Endothelial cell of umbilical vein (primary cell): ENCODE measurements at places on chromosomes 4 and X.

GRCh38 chrX:36930491-36930890, 77.7 kb upstream of the FAM47C start:
- no peaks in the 10 kb centered on the region for H3K36me3 ChIP-seq
- DNase-seq, result no peak
- H3K27ac ChIP-seq, result no peak overlapping the region
- H3K27me3 ChIP-seq, result no peaks in the 10 kb centered on the region

GRCh38 chr4:124810827-124811226, 98.3 kb upstream of the ANKRD50 start:
- H3K36me3 ChIP-seq, result no peaks in the 10 kb centered on the region
- DNase-seq, result no peak
- H3K4me3 ChIP-seq, result no peak overlapping the region
- no peaks in the 10 kb centered on the region for H3K27me3 ChIP-seq
- H3K4me1 ChIP-seq, result no peaks in the 10 kb centered on the region

DNA sequence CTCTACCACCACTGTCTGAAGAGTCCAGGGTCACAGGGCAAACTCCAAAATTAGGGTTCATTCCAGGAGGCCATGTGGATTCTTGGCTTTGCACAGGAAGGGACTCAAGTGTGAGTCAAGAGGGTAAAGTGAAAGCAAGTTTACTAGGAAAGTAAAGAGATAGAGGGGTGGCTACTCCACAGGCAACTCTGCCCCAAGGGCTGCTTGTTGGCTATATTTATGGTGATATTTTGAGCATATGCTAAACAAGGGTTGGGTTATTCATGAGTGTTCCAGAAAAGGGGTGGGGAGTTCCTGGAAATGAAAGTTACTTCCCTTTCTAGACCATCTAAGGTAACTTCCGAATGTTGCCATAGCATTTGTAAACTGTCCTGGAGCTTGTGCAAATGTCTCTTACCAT, 1222.0 kb upstream of the TENM3 start:
- no peaks in the 10 kb centered on the region for H3K36me3 ChIP-seq
- no peak for DNase-seq
- no peaks in the 10 kb centered on the region for H3K4me1 ChIP-seq
- no peak overlapping the region for H3K4me3 ChIP-seq
- H3K27ac ChIP-seq, result no peak overlapping the region

- H3K27ac ChIP-seq, result no peak overlapping the region
- DNase-seq, result no peak
- no peaks in the 10 kb centered on the region for H3K36me3 ChIP-seq
- no peaks in the 10 kb centered on the region for H3K4me1 ChIP-seq
- no peak overlapping the region for H3K4me3 ChIP-seq
These were observed 3.5 kb downstream of the PNCK start for GRCh38 chrX:153669901-153670731.

DNA sequence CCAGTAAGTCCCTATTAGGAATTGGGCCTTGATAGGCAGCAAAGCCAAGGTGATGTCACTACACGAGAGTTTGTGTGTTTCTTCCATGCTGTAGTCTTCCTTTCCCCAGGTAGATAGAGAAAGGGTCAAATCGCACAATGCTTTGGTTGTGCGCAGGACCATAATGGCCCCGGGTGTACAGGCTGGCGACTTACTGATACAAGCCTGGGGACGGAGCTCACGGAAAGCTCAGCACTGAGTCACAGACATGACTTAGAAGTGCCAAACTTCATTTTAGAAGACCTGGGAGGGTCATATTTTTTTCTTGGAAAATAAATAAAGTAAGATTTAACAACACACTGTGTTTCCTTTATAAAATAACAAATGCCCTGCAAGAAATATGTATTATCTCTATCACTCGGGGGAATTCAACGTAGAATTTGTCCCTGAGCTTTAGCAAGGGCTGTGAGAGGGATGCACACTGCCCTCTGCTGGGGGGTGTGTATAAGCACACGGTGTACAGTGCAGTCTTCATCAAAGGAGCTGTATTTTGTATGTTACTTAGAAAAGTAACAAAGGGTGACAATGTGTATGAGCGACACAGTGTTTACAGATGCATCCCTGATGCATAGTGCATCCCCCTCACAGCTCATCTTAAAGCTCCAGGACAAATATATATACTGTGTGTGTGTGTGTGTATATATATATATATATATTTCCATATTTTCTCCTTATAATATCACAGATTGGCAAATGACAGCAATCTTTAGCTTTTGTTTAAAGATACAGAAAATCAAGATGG, 254.5 kb upstream of the VEGFC start:
- no peaks in the 10 kb centered on the region for H3K27me3 ChIP-seq
- H3K4me1 ChIP-seq, result peaks cover 3% of the 10 kb centered on the region
- H3K27ac ChIP-seq, result no peak overlapping the region
- no peaks in the 10 kb centered on the region for H3K36me3 ChIP-seq
- H3K4me3 ChIP-seq, result no peak overlapping the region

- no peaks in the 10 kb centered on the region for H3K27me3 ChIP-seq
- no peak for DNase-seq
- H3K36me3 ChIP-seq, result no peaks in the 10 kb centered on the region
These were observed 112.6 kb upstream of the TBL1X start for GRCh38 chrX:9352243-9352642.

- DNase-seq, result no peak
- no peak overlapping the region for H3K4me3 ChIP-seq
- no peaks in the 10 kb centered on the region for H3K4me1 ChIP-seq
These were observed 478.7 kb upstream of the GALNTL6 start for GRCh38 chr4:171334549-171334948.
